Activated CD4-positive, alpha-beta T cell treated with anti-CD3 and anti-CD28 coated beads for 4 hours (primary cell): ENCODE measurements at places on chromosomes 5 and 9.

- no peak for DNase-seq
Observed at GRCh38 chr9:114002271-114002985, 75.7 kb downstream of the AMBP start.

- DNase-seq, result peak; percentile 86
Observed at GRCh38 chr9:89427621-89428221, 70.2 kb downstream of the SEMA4D start.

- DNase-seq, result no peak
Observed at GRCh38 chr5:154209591-154210081, 19.1 kb downstream of the GALNT10 start.

GRCh38 chr5:134085411-134085810 is 29.1 kb upstream of the TCF7 start:
- DNase-seq, result no peak

DNA sequence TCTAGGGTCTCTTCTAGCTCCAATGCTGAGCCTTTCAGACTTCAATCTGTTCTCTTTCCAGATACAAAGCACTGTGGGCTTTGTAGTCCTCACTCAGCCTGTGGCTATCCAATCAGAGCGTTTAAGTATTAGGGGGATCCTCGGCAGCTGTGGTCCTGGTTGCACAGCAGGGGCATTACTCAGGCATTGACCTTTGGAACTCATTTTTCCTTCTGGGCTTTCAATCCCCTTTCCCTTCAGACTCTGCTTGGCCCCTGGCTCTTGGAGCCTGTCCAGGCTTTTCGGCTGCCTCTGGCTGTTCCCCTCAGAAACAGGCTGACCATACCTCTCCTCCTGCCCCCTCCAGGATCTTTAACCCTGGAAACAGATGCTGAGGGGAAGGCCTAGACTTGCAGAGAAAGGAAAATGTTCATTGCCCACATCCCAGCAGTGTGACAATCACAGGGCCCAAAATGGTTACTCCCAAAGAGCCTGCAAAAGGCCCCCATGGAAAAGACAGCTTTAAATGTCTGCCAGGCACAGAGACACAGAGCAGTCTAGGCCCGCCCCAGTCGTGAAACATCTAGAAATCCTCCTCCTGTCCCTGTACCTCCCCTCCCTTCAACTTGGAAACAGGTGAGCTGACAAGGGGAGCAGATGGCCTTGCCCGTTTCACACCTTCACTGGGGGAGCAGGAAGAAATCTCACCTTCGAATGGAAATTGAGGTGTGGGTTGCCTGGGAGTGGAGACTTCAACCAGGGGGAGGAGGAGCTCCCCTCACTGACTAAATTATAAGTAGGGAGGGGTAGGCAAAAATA is 13.7 kb downstream of the C1QTNF2 start:
- no peak for DNase-seq

GRCh38 chr5:79621056-79621455 is 8.8 kb downstream of the TENT2 start:
- DNase-seq, result no peak

DNA sequence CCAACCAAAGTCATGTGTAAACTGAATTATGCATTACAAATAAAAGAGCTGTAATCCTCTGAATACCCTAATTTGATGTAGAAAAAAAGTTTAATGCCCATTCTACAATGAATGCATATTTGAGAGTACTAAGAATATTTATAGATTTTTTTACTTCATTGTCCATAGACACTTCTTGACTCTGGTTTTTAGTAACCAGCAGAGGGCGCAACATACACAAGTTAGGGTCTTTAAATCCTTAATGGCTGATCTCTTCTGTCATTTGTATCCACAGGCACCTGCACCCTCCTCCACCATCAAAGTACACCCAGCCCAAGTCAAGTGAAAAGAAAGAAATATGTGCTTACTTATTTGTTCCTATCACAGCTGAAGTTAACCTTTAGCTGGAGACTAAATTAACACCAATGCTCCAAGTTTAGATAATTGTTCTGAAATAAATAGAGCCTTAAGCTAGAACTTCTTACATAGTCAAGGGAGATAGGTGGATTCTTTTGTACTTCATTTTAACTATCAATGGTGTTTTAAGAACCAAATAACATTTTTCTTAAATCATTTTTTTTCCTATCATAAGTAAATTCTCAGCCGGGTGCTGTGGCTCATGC is 524.2 kb upstream of the DAB2 start:
- DNase-seq, result peak; percentile 64

- DNase-seq, result peak; percentile 60
Observed at GRCh38 chr9:131839281-131840084, 99.6 kb upstream of the RAPGEF1 start.

GRCh38 chr9:99722877-99723276 is 98.8 kb upstream of the NR4A3 start:
- DNase-seq, result no peak

- no peak for DNase-seq
Observed at GRCh38 chr9:123640792-123641222, 284.8 kb downstream of the CRB2 start.

- no peak for DNase-seq
Observed at GRCh38 chr9:2151171-2151570, 136.0 kb downstream of the SMARCA2 start.

- DNase-seq, result no peak
Observed at GRCh38 chr9:113543296-113543981, 79.9 kb downstream of the RGS3 start.

DNA sequence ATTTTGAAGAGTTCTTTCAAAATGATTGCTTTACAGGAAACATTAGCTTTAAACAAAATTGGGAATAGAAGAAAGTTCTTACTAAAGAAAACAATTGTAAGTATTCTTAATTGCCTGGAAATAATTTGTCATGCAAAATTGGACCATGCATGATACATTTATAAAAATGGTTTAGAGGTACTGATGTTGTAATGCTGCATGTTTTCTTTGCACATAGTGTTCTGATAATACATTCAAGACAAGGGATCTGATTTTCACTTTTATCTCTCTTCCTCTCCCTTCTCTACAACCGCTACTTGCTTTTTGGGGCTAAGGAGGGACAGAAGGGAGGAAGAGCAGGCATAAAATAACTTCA is 211.6 kb upstream of the MPDZ start:
- DNase-seq, result no peak

DNA sequence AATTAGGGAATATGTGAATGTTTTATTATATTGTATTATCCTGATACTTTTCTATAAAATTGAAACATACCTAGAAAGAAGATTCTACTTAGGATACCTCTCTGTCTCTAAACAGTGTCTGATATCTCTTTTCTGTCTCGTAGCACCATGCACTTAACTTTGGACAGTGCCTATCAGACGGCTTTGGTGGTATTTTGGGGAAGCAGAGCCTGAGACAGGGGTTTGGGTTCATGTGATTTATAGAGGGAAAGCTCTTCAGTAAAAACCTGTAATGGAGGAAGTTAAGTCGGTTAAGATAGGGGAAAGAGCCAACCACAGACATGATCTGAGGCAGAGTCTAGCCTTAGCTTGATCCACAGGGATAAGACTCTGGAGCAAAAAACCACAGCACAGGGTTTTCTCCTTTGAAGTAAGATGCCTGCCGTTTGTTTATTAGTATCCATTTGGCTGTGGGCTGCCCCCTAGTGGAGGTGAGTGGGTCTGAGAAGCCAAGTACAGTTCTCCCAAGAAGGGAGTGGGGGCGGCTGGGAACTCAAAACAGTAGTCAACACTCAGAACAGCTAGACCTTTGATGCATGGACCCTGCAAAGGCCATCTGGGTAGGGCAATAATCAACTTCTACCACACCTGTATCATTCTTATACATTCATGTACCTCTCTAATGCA is 141.2 kb upstream of the ASTN2 start:
- DNase-seq, result peak; percentile 1

GRCh38 chr5:93604644-93605515 is 21.9 kb downstream of the NR2F1 start:
- no peak for DNase-seq

GRCh38 chr5:40774623-40775022 is 18.9 kb upstream of the TTC33 start:
- no peak for DNase-seq

GRCh38 chr5:170161069-170161468 is 55.4 kb downstream of the FOXI1 start:
- no peak for DNase-seq

GRCh38 chr5:11048760-11049159 is 287.7 kb upstream of the DAP start:
- no peak for DNase-seq

DNA sequence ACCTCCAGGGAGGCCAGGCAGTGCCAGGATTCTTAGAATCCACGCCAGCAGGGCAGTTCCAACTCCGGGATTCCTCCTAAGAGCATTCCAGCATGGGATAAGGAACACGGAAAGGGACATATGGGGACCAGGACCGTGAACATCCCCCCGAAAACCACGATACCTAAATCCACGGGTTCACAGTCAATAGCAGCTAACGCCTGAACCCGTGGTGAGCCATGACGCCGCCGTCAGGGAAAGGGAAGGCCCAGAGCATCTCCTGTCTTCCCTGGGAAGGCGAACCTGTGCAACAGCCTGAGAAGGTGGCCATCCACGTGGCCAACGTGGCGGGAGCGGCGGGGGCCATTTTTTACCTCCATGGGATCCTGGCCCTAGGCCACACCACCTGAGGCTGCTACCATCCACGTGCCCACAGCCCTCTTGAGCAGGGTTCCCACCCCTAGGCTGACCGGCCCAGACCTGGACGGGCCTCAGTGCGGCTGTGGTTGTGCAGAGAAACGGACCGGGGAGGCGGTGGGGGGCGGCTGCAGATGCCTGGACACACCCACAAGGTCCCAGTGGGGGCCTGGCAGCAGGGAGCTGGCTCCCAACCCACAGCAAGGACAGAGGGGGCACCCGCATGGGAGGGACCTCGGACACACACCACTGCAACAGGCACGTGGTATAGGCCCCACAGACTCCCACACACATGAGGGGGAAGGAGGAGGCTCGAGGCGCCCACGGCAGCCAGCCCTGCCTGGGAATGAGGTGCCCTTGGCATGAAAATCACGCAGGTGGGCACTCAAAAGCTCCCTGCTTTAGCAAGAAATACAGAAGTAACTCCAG is 42.8 kb downstream of the SLC12A7 start:
- DNase-seq, result no peak

DNA sequence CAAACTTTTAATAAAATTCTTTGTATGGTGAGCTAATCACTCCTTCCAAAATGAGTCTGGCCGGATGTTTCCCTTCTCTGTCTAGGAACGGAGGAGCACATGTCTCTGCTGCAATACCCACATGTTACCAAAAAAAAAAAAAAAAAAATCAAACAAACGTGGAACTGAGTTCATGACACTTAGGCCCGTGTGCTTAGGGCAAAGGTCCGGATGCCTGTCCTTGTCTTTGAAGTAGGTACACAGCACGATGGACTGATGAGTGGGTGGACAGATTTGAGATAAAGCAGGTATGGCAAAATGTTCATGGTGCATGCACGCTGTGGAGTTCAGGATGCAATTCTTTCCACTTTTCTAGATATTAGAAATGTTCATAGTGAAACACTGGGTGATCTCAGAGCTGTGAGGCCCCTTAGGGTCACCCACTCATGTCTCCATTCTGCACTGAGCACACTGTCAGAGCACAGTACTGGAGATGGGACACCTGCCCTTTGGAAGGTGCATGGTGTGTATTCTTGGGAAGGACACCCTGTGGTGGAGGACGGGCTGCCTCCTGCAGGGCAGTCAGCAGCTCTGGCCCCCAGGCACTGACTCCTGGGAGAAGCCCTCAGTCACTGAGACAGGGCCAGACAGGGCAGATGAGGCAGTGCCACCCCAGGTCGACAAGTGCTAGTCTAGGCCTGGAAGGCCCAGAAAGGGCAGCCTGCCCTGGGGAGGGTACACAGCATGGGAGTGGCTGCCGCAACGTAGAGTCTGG is 43.6 kb downstream of the GADD45G start:
- no peak for DNase-seq

- DNase-seq, result no peak
Observed at GRCh38 chr5:51902512-51902911, 519.3 kb downstream of the ISL1 start.

GRCh38 chr9:114363424-114363823 is 24.4 kb downstream of the AKNA start:
- DNase-seq, result no peak

- DNase-seq, result no peak
Observed at GRCh38 chr9:8643896-8644295, 844.3 kb upstream of the DMAC1 start.

DNA sequence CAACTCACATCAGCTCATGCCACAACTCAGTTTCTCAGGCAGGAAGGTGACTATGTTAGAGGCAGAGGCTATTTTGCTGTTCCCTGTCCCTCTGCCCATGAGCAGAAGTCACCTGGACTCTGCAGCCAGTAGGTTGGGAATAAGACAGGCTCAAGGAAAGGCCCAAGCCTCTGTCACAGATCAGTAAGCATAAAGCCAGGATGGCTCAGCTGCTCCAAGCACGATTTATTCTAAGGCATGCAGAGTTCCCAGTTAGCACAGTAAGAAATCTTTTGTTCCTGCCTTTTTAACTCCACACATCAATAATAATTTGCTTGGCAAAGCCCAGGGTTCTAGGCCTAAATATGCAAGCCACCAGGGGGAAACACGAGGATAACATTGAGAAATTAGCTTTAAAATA is 249.0 kb upstream of the ADRA1B start:
- no peak for DNase-seq

- DNase-seq, result peak; percentile 26
Observed at GRCh38 chr5:116068028-116068632, 16.7 kb upstream of the COMMD10 start.

DNA sequence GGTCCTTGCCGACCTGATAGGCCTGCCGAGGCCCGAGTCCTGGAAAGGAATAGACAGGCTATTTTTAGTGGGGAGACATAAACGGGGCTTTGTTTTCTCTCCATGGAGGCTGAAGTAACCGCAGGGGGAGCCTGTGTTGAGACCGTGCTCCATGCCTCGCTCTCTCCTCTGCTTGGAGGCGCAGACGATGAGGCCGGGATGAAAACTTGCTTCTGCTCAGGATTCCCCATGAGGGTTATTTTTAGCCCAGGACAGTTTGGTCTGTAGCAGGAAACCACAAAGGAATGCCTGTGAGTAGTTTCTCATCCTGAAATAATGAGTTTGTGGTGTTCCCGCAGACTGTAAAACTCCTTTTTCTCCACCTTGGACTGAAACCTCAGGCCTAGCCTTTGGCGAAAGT is 81.9 kb upstream of the RARS1 start:
- DNase-seq, result no peak

DNA sequence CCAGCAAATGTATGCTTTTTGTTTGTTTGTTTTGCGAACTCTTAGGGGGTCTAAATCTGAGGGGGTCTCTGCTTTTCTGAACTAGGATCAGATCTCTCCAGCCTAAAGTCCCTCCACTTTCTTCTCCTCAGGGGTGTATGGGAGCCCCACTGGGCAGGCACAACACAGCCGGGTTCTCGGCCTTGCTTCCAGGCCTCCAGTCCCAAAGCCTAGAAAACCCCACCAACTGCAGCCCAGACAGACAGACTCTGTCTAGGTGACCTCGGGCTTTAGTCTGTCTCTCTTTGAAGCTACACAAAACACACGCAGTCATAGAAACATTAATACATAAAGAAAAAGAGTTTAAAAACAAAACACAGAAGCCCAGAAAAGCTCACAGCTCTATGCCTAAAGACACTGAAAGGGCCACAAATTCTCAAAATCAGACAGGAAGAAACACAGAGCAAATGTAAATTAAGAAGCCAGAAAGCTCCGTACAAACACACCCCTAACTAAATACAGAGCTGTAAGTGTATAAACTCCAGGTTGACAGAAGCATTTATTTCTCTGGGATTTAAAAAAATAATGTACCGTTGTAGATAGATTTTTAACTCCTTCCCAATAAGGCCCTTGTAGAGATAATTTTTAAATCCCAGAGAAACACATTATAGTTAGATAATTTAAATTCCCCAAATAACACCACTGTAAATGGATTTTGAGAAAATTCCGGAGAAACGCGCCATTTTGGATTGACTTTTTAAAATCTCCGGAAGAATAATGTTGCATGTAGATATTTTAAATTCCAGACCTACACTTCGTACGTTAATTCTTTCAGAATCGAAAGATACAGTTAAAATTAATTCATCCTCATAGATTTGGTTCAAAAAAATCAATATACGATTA is 2.0 kb downstream of the PITX1 start:
- DNase-seq, result no peak
